ENCODE measurements at places on chromosomes 7 and 10. TPM values are rescaled to one million over a fixed set of nuclear protein-coding genes. Genes with fewer than 3 reads are reported as not detected.

- no peak overlapping the region for H3K4me3 ChIP-seq
- no peaks in the 10 kb centered on the region for H3K4me1 ChIP-seq
- H3K36me3 ChIP-seq = no peaks in the 10 kb centered on the region
- H3K27me3 ChIP-seq = peaks cover 2% of the 10 kb centered on the region
- no peak for DNase-seq
Observed at GRCh38 chr10:76117949-76118348, 686.5 kb downstream of the LRMDA start.

GRCh38 chr10:76176166-76176550 is 744.7 kb downstream of the LRMDA start:
- no peaks in the 10 kb centered on the region for H3K27me3 ChIP-seq
- H3K27ac ChIP-seq = no peak overlapping the region

IKZF1 gene
- 260 TPM for total RNA-seq

- no peak overlapping the region for H3K27ac ChIP-seq
- no peak for DNase-seq
- H3K4me1 ChIP-seq = no peaks in the 10 kb centered on the region
- H3K4me3 ChIP-seq = no peak overlapping the region
- no peaks in the 10 kb centered on the region for H3K36me3 ChIP-seq
- H3K27me3 ChIP-seq = no peaks in the 10 kb centered on the region
Observed at GRCh38 chr10:52121688-52122087, 192.4 kb upstream of the DKK1 start.

- H3K27me3 ChIP-seq = no peaks in the 10 kb centered on the region
- H3K36me3 ChIP-seq = no peaks in the 10 kb centered on the region
- no peak overlapping the region for H3K4me3 ChIP-seq
- DNase-seq = no peak
Observed at GRCh38 chr10:110349831-110350230, 45.1 kb upstream of the SMNDC1 start.

CROT gene
- 4.6 TPM for total RNA-seq

- no peak for DNase-seq
- peaks cover 40% of the 10 kb centered on the region for H3K36me3 ChIP-seq
- no peaks in the 10 kb centered on the region for H3K27me3 ChIP-seq
- H3K4me1 ChIP-seq = peaks cover 4% of the 10 kb centered on the region
- peak overlapping the region; percentile 27 for H3K27ac ChIP-seq
- H3K4me3 ChIP-seq = no peak overlapping the region
Observed at GRCh38 chr10:87961314-87961713, 97.9 kb downstream of the PTEN start.

DNA sequence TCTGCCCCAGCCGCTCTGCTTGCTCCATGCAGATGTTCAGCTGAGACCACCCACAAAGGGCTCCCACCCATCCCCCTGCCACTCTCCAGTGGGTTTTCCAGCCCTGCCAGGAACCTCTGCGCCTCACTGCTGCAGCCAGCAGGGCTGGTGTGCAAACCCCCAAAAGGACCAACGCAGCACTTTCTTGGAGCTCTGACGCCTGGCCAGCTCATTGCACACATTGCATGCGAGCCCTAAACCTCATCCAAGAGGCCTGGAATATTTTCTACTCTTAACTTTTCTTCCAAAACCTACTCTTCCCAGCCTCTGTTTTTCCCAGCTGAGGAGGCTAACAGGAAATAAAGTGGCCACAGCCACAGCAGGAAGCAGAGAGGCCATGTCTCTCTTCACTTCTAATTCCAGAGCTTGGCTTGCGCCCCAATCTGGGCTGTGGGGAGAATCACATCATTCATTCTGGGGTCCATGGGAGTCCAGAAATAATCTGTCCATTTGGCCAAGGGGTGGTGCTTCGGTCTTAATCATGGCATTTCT is 4.6 kb upstream of the FAM170B start:
- no peak overlapping the region for H3K27ac ChIP-seq
- no peaks in the 10 kb centered on the region for H3K36me3 ChIP-seq
- no peak for DNase-seq
- H3K27me3 ChIP-seq = peaks cover 11% of the 10 kb centered on the region
- no peak overlapping the region for H3K4me3 ChIP-seq

- H3K27me3 ChIP-seq = no peaks in the 10 kb centered on the region
- no peak overlapping the region for H3K27ac ChIP-seq
- no peak for DNase-seq
- peaks cover 17% of the 10 kb centered on the region for H3K4me1 ChIP-seq
Observed at GRCh38 chr7:17915796-17916195, 24.5 kb downstream of the SNX13 start.

DNA sequence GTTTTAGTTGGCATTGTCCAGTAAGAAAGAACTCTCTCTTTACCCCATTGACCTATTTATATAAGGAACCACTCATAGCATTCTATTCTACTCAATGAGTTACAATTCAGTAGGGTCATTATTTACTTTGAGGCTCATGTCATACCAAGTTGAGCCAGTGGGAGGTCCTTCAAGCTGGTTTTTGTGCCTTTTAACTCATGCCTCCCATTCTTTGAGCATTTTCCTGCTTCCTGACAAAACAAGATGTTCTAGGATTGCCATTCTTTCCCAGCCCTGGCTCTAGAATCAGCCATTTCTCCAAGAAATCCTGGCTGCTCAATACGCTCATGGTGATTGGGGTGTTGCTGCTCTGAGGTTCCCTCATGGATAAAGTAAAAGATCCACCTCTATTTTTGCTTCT is 250.1 kb downstream of the ABCA13 start:
- DNase-seq = no peak
- no peaks in the 10 kb centered on the region for H3K4me1 ChIP-seq
- H3K27me3 ChIP-seq = peaks cover 2% of the 10 kb centered on the region

PAXIP1 gene
- total RNA-seq = 31.4 TPM

GRCh38 chr10:52558090-52558489 is 214.5 kb downstream of the MBL2 start:
- no peak overlapping the region for H3K27ac ChIP-seq
- no peaks in the 10 kb centered on the region for H3K27me3 ChIP-seq
- H3K4me3 ChIP-seq = no peak overlapping the region
- no peak for DNase-seq
- no peaks in the 10 kb centered on the region for H3K36me3 ChIP-seq

DNA sequence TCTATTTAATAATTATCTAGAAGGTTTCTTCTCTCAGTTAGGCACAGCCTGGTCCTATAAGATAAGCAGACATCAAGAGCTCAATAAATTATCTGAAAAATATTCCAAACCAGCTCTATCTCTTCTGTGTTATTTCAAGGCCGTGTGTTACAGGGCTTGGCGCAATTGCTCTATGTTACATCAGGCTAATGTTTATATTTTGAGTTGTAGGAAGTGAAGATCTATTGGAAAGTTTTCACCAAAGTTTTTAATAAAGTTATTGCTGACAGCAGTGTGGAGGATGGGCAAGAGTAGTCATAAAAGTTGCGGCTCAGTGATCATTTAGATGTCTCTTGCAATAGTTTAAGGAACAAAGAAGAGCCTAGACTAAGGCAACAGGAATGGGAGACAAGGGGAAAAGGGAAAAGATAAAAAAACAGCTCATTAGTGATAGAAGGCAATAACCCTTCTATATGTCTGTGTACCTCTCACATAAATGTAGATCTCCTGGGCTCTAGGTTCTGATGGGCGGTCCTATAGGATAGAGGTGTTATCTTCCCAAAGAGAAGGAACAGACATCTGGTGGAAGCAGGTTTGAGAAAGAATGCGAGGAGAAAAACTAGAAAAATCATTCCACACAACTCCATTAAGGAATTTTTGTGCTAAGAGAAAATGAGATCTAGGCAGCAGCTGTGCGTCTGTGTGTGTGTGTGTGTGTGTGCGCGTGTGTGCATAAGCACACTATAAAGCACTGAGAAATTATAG is 5.9 kb upstream of the ANKRD7 start:
- no peak overlapping the region for H3K4me3 ChIP-seq
- no peaks in the 10 kb centered on the region for H3K36me3 ChIP-seq
- H3K27me3 ChIP-seq = peaks cover 16% of the 10 kb centered on the region
- no peak for DNase-seq
- H3K4me1 ChIP-seq = peaks cover 12% of the 10 kb centered on the region

DNA sequence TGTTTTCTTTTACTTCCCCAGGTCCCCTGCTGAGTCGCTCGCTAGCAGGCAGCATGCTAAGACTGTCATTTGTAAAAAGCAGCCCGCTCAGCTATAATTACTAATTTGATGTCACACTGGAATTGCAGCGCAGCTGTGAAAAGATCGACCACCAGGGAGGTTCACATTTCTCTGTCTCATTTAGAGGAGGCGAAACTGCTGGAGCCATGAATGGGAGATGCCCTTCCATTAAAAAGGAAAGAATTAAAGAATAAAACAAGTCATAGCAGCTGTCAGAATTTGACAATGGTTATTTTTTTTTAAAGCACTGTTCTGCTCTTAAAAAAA is 153.5 kb downstream of the PIP4K2A start:
- no peaks in the 10 kb centered on the region for H3K27me3 ChIP-seq
- peaks cover 5% of the 10 kb centered on the region for H3K4me1 ChIP-seq
- peaks cover 17% of the 10 kb centered on the region for H3K36me3 ChIP-seq
- H3K4me3 ChIP-seq = no peak overlapping the region

DNA sequence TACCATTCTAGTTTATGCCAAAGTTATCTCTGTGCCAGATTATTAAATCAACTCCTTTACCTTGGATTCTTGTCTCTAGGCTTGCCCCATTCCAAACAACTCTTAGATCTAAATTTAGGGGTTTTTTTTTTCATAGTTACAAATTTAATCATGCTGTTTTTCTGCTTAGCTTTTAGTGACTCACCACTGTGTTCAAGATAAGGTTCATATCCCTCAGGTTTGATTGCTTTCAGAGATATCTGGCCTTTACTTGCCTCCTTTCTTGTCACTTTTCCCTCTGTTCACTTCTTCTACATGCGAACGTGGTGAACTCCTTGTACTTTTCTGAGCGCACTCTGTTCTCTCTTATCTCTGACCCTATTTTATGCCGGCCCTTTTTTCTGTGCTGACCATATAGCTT is 78.2 kb downstream of the VPS50 start:
- H3K4me1 ChIP-seq = no peaks in the 10 kb centered on the region
- H3K36me3 ChIP-seq = peaks cover 15% of the 10 kb centered on the region
- H3K4me3 ChIP-seq = no peak overlapping the region
- no peak for DNase-seq

DNA sequence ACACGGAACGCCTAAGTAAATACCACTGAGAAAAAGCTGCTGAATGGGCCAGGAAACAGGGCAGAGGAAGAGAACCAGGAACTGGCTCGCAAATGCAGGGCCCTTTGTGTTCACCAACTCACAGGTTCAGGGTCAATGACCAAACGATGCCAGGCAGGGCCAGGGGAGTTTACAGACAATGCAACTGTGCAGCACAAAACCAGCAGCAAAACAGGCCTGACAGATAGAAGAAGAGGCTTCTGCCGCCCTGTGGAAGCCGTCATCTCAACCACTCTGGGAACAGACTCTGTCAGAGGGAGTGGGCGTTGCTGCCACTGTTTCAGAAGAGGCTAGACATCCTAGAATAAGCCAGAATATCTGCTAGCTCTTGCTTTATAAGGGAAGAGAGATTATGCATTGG is 117.9 kb downstream of the KMT2E start:
- no peak overlapping the region for H3K4me3 ChIP-seq
- no peak overlapping the region for H3K27ac ChIP-seq
- peaks cover 18% of the 10 kb centered on the region for H3K36me3 ChIP-seq
- H3K4me1 ChIP-seq = peaks cover 34% of the 10 kb centered on the region
- H3K27me3 ChIP-seq = no peaks in the 10 kb centered on the region
- DNase-seq = peak; percentile 43

- no peak overlapping the region for H3K27ac ChIP-seq
- no peaks in the 10 kb centered on the region for H3K4me1 ChIP-seq
- H3K4me3 ChIP-seq = no peak overlapping the region
- no peaks in the 10 kb centered on the region for H3K36me3 ChIP-seq
- DNase-seq = no peak
- no peaks in the 10 kb centered on the region for H3K27me3 ChIP-seq
Observed at GRCh38 chr7:78601728-78602127, 803.2 kb downstream of the PHTF2 start.

- peak; percentile 24 for DNase-seq
- no peaks in the 10 kb centered on the region for H3K36me3 ChIP-seq
- H3K4me1 ChIP-seq = no peaks in the 10 kb centered on the region
- no peak overlapping the region for H3K27ac ChIP-seq
- H3K27me3 ChIP-seq = no peaks in the 10 kb centered on the region
- H3K4me3 ChIP-seq = no peak overlapping the region
Observed at GRCh38 chr7:13742811-13743210, 246.7 kb downstream of the ETV1 start.

- H3K36me3 ChIP-seq = no peaks in the 10 kb centered on the region
- DNase-seq = no peak
- no peaks in the 10 kb centered on the region for H3K27me3 ChIP-seq
Observed at GRCh38 chr7:68537051-68537773, 1061.1 kb upstream of the AUTS2 start.

PPP1R17 gene
- not detected for total RNA-seq

DNA sequence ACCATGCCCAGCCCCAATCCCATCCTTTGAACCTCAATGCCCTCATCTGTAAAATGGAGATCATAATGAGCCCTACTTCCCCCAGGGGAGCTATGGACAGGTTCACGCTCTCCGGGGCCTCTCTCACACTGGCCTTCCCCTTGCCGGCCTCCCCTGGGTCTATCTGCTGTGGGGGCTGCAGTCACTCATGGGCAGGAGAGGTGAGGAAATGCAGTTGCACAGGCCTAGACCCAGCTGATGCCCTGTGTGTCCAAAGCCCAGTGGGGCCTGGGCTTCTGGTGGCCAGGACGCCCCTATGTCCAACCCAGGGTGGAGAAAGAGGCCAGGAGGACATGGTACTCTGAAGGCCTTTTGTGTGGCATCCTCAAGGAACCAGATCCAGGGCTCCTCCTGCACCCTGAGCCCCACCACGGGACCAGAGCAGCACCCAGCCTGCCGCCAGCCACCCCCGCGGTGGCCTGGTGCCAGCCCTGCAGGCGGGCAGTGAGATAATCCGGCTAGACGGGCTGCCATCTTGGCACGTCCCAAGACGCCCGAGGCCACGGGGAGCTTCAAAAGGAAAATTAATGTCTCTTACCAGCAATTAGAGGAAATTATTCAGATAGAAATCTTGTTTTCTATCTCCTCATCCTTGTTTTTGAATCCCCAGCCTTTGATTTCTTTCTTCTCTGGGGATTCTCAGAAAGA is 39.0 kb downstream of the MYL10 start:
- H3K4me3 ChIP-seq = no peak overlapping the region
- DNase-seq = no peak
- H3K27me3 ChIP-seq = peaks cover 4% of the 10 kb centered on the region
- no peaks in the 10 kb centered on the region for H3K4me1 ChIP-seq
- H3K36me3 ChIP-seq = no peaks in the 10 kb centered on the region

GRCh38 chr7:1270181-1270580 is 37.5 kb downstream of the UNCX start:
- DNase-seq = no peak
- no peak overlapping the region for H3K4me3 ChIP-seq
- no peak overlapping the region for H3K27ac ChIP-seq
- H3K4me1 ChIP-seq = no peaks in the 10 kb centered on the region
- no peaks in the 10 kb centered on the region for H3K36me3 ChIP-seq
- H3K27me3 ChIP-seq = peaks cover 15% of the 10 kb centered on the region

GRCh38 chr10:69375307-69376151 is 41.2 kb downstream of the TACR2 start:
- no peaks in the 10 kb centered on the region for H3K27me3 ChIP-seq
- no peak for DNase-seq
- H3K4me3 ChIP-seq = no peak overlapping the region
- H3K36me3 ChIP-seq = peaks cover 68% of the 10 kb centered on the region
- no peak overlapping the region for H3K27ac ChIP-seq
- peaks cover 9% of the 10 kb centered on the region for H3K4me1 ChIP-seq

Measured in activated CD4-positive, alpha-beta T cell treated with anti-CD3 and anti-CD28 coated beads for 36 hours (primary cell).